Common myeloid progenitor, CD34-positive (primary cell): ENCODE measurements at places on chromosomes 3 and 15.

DNA sequence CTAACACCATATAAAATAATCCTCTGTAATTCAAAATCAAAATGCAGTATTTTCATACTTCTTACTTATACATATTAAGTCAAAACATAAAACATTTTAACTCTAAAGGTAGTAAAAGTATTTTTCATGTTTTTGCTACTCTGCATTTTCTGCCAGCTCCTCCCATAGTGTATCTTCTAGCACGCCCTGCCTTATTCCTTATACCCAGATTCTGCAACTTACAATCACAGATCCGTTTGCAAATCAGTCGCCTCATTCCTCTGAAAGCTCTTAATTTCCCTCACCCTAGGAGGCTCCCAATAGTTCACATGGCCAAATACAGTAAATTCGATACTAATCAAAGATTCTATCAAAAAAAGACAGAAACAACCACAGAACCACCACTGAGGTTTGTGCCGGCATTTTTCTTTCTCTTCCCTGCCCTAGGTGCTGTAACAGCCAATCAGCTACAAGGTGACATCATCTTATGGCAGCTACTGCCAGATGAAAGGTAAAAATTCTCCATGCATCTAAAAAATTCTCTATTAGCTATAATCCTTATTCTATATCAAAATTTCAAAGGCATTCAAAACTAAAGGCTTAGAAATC is 72.9 kb downstream of the CLASP2 start:
- DNase-seq, result peak; percentile 26

DNA sequence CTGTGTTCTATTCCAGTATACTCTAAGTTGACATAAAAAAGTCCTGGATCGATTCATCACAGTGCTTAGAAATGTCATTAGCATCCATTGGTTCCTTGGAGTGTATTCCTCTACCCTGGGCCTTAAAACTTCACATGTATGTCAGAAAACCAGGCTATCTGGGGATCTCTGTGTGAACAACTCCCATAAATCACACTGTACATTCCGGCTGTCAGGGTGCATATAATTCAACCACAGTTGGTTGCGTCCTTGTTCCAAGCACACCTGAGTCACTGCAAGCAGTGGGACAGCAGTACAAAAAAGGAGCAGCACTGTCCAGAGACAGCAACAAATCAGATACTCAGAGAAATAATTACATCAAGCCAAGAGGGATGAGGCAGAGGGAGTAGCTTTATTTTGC is 52.4 kb downstream of the PDZRN3 start:
- DNase-seq, result no peak

GRCh38 chr15:95975212-95975611 is 355.3 kb upstream of the NR2F2 start:
- DNase-seq, result no peak

- DNase-seq, result no peak
These were observed 97.3 kb upstream of the C2CD4B start for GRCh38 chr15:62262305-62262941.

GRCh38 chr15:51966192-51966591 is 5.4 kb downstream of the LEO1 start:
- no peak for DNase-seq

- no peak for DNase-seq
These were observed 2.9 kb upstream of the CLN6 start for GRCh38 chr15:68232449-68232848.

DNA sequence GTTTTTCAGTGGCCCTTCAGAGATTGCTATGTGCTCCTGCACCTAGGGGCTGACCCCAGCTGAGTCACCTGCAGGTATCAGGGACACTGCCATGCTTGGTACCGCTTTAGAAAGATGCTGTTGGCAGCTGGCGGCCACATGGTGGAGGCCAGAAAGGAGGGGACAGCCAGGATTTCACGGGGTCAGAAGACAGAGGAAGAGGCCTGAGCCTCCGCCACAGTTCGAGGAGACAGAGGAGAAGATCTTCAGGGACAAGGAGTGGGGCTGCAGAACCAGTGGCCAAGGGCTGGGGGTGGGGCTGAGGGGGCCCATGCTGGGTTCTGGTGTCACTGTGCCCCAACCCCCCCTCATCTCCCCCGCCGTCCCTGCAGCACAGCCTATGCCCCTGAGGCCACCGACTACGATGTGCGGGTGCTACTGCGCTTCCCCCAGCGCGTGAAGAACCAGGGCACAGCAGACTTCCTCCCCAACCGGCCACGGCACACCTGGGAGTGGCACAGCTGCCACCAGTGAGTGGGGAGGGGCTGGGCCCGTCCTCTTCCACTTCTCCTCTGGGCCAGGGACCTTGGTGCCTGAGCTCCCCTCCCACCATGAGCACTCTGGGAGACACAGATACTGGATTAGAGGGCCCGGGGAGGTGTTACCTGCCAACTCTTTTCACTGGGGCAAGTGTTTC is 19.9 kb downstream of the LOXL1 start:
- peak; percentile 60 for DNase-seq

DNA sequence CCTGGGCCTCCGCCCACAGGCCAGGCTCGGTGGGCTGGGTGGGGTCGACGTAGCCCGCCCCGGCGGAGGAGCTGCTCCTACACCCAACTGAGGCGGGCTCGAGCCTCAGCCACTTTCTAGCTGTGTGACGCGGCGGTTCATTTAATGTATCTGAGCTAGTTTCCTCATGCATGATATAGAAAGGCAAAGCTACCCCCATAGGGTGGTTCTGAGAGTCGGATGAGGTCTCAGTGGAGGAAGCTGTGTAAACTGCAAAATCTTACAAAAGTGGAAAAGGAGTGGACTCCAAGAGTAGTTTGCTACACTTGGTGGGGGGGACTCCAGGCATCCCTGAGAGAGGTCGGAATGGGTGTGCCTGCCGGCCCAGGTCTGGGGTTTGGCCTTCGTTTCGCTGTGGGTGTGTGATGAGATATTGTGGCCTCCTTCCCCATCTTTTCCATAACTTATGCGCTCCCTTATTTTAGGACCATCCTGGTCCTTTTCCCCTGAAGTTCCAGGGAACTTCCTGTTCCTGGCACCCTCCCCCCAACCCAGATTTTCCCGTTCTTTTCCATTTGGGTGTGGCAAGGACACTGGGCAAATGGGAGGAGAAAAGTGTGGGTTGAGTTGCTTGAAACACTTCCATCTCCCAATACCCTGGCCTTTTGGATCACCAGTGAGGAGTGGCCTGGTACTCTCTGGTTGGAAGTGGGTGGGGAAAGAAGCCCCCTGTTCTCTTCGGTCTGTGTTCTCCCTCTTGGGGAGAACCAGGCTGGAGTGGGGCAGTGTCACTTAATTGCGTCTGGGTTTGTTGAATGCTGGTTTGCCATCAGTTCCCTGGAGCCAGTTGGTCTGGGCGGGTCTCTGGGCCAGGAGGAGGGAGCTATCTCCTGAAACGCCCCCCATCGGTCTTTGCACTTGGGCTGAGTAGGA is 1.1 kb downstream of the PDIA5 start:
- DNase-seq, result peak; percentile 36

GRCh38 chr3:194330160-194330559 is 21.0 kb downstream of the CPN2 start:
- no peak for DNase-seq
